Suprapubic skin (tissue), 4 donors: ENCODE measurements at places on chromosomes 6 and 20.
A peak's percentile ranks its signal among the peaks of the same experiment; 100 is the strongest.

GRCh38 chr6:167998215-167998614 is 744 bp downstream of the KIF25 start:
- no peak for DNase-seq

- DNase-seq = no peak
Measured at GRCh38 chr20:60903325-60903971, 348.6 kb upstream of the CDH4 start.

GRCh38 chr20:48782053-48782452 is 45.7 kb downstream of the PREX1 start:
- no peak for DNase-seq

DNA sequence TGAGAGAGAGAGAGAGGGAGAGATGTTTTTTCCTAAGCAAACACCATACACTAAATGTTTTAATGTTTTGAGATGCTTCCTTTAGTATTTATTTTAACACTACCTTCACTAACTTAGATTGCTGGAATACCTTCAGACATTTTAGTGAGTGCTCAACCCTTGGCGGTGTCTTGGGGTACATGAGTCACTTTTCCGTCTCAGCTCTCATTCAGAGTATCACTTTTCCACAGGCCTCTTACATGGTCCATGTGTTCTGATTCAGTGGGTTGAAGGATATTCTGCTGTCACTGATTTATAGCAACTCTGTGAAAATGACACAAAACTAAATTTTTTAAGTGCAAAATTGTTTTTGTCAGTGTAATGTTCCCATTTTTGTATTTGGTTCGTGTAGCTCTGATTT is 217.9 kb downstream of the CLVS2 start:
- DNase-seq = no peak

- DNase-seq = no peak
Measured at GRCh38 chr20:23203951-23204730, 118.0 kb upstream of the CD93 start.

DNA sequence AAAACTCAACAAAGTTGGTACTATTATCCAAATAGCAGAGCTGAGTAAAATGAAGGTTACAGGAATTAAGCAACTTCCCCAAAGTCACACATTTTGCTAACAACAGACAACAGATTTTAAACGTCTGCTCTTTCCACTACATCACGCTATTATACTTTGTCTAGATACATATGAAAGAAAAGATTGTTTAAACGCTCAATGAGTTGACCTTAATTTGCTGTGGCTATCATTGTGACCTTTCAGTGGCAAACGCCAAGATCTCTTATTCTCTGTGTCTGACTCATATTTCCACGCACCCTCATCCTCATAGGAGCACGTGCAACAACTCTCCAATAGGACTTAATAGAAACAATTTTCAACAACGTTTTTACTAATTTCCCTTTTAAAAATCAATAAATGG is 540.1 kb downstream of the MAFB start:
- no peak for DNase-seq

GRCh38 chr6:144027932-144028587 is 20.0 kb upstream of the PLAGL1 start:
- DNase-seq = no peak

- DNase-seq = no peak
Measured at GRCh38 chr6:125844989-125845388, 54.2 kb downstream of the NCOA7 start.

DNA sequence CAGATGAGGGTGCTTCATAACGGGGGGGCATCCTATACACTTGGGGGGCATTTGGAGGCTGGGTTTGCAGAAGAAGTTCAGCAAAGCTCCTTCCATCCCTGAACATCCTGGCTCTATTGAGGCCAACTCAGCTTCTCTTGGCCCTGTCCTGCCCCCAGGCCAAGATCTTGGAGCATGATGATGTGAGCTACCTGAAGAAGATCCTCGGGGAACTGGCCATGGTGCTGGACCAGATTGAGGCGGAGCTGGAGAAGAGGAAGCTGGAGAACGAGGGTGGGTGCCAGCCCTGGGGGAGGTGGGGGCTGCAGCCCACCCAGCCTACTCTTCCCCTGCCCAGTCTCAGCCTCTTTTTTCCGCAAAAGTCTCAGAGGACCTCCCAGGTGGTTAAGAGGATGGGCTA is 17.2 kb downstream of the GDAP1L1 start:
- DNase-seq = no peak

GRCh38 chr20:19937218-19937617 is 79.9 kb upstream of the NAA20 start:
- no peak for DNase-seq

GRCh38 chr20:25865715-25866656 is 169.3 kb upstream of the ZNF337 start:
- DNase-seq = no peak

DNA sequence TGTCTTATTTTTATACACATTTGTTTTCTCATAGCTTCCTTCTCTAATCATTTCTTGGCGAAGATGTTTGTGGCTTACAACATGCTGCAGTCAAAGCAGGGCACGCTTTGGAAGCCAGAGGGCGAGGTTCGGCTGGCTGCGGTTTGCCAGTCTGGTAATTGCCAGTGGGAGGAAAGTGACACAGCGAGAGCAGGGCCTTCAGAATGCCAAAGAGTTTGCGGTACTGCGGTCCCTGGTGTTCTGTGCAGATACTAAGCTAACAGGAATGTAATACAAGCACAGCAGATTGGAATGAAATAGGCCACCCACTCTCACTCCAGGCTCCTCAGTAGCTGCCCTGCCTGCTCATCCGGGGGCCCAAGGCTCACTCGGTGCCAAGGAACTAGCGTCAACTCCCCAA is 58.7 kb upstream of the TGM3 start:
- DNase-seq = peak; percentile 77

DNA sequence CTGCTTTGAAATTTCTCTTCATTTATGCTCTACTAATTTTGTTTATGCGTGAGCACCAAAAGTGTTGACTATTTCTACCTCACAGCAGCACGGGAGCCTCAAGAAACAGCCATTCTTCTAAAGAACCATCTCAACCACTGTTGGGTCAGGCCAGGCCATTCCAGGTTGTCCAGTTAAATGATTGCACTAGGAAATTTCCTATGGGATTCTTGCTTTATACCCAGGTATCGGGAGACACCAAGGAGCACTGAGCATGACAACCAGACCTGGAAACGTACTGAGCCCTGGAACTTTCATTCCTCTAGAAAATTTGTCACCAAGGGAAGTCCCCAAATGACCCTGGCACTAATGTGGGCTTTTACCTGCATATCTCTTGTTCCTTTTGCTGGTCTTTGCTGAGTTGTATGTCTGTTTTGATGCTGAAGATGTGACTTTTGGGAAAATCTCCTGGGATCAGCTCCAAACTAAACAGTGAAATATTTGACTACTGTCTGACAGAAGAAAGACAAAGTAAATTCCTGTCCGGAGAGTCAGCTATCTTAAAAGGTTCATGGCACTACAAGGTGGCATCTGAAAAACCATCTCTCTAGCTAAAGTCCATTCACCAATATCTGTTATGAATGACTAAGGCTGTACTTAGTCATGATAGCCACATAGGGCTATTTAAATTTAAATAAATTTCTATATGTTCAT is 70.5 kb downstream of the SNAP25 start:
- DNase-seq = no peak

GRCh38 chr6:33960345-33961313 is 156.8 kb upstream of the MLN start:
- no peak for DNase-seq

DNA sequence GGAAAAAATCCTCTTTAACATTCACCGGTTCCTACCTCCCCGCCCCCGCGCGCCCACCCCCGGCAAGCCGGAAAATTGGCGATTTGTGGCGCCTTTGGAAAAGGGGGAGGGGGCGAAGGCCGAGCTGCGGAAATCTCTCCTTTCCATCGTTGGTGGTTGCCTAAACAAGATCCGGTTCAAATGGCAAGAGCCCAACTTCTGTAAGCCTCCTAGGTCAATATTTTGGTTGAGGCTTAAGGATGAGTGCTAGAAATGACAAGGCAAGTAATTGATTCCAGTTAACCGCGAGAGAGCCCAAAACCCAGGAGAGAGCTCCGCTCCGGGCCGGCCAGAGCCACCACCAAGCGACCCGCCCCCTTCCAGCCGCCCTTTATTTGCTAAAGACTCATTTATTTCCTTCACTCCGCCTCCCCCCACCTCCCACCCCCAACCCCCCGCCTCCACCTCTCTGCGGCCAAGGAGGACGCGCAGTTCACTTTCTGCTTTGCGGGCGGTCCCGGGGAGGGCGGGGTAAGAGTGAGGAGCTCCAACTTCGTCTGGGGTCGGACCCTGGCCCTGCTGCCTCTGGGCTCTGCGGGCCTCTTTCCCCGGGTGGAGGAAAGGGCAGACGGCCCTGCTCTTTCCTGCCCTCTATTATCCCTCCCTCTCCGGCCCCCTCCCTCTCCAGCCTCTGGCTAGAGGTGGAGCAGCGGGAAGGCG is 838 bp upstream of the NKX2-2 start:
- no peak for DNase-seq

DNA sequence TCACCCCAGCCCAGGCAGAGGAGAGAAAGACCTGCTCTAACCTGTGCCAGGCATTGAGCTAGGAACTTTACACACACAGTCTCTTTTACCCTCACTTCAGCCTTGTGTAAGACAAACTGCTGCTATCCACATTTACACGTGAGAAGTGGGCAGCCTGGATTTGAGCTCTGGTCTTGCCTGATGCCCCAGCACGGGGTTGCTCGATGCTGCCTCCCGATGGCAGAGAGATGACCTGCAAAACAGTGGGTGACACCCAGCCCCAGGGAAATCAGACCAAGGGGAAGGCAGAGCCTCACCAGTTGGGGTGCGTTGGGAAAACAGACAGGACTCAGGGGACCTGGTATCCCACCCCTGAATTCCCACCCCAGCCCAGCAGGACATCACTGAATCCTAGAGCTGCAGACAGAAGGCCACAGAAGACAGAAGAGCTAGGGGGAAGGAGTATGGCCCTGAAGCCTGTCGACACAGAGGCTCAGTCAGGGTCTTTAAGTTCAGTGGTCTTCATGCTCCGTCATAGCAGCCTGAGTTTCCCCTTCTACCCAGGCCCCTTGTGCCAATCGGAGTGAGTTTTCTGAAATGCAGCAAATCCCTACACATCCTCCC is 990 bp downstream of the BPI start:
- no peak for DNase-seq

GRCh38 chr6:106476331-106477105 is 116.0 kb downstream of the CRYBG1 start:
- no peak for DNase-seq

DNA sequence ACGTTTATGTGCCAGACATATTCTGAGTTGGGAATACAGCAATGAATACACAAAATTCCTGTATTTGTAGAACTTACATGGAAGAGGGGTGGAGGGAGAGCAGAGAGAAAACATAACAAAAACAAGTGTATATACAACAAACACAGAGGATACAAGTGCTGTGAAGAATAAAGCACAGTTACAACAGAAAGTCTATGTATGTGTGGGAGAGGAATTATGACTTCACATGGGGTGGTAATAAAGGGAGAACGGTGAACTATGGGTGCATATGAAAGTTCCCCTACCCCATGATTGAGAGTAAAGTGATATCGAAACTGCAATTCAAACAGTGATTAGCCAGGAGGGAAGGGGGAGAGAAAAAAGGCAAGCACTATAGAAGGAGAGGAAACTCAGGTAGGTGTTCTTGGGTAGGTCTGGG is 24.6 kb downstream of the HBS1L start:
- no peak for DNase-seq

DNA sequence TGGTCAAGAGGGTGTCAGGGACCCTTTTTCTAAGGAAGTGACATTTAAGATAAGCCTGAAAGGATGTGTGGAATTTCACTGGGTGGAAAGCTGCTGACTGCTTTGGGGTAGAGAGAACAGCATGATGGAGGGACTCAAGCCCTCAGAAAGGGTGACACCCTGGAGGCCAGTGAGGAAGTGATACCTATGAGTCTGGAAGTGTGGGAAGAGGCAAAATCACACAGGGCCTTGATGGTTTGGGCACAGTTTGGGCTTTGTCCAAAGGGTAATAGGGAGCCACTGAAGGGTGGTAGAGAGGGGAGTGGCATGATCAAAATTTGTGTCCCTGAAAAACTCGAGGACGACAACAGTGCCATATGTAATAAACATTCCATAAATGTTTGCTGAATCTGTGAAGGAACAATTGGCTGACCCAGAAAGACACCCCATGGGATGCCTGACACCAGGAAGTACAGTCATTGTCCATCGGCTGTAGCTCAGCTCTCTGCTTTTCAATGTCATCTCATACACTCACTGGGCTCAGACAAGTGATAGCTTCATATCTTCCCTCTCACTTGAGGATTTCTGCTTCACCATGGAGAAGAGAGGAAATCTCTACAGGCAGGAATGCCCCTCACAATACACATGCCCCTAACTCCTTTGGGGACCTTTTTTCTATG is 21.3 kb downstream of the CASS4 start:
- no peak for DNase-seq

DNA sequence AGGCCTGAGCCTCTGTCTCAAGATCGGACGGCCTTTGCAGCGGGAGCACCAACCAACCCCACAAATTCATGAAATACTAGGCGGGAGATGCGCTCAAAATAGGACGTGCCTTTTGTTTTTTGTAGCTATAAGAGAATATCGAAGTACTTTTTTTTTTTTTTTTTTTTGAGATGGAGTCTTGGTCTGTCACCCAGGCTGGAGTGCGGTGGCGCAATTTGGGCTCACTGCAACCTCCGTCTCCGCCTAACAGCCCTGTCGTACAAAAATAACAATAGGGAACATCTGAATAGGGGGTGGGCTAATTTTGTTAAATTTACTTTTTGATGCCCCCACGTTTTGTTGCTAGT is 5.9 kb upstream of the TUBB2A start:
- no peak for DNase-seq
